Activated T-helper 1 cell treated with anti-CD3 and anti-CD28 coated beads, Interleukin-2, amount 50 U/mL, for 16 hours (primary cell): ENCODE measurements at places on chromosomes 7 and 10.
A peak's percentile ranks its signal among the peaks of the same experiment; 100 is the strongest.

GRCh38 chr10:51620131-51620530 is 79.3 kb downstream of the CSTF2T start:
- no peak for DNase-seq

DNA sequence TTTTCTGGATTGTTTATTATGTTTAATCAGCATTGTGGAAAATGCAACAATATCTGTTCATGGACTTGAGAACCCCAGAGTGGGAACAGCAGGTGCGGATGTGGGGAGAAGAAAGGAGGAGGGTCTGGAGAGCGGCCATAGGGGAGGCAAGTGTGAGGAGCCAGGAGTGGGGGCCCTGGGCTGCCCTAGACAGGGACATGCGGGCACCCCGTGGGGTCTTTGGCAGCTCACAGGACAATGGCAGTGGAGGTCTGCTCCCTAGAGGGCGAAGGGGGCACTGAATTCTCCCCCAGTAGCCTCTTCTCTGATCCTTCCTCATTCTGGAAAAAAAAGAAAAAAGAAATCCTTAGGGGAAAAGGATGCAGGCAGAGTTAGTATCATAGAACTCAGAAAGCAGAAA is 8.9 kb downstream of the TMEM176B start:
- no peak for DNase-seq

DNA sequence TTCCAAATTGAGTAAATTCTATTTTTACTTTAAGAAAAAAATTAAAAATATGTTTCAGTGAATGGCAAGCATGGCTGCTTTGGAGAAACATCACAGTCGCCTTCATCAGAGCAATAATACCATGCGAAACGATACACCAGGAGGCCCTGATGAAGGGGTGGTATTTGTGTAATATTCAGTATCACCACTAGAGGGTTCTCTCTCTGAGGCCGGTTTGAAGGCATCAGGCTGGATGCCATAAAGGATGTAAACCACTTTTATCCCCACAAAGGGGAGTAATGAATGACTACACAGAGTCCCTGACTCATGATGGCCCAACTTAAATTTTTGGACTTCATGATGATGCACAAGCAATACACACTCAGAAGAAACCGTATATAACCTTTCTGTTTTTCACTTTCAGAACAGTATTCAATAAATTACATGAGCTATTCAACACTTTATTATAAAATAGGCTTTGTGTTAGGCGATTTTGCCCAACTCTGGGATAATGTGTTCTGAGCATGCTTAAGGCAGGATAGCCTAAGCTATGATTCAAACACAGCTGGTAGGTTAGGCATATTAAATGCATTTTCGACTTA is 95.5 kb downstream of the PPP1R17 start:
- DNase-seq, result no peak

DNA sequence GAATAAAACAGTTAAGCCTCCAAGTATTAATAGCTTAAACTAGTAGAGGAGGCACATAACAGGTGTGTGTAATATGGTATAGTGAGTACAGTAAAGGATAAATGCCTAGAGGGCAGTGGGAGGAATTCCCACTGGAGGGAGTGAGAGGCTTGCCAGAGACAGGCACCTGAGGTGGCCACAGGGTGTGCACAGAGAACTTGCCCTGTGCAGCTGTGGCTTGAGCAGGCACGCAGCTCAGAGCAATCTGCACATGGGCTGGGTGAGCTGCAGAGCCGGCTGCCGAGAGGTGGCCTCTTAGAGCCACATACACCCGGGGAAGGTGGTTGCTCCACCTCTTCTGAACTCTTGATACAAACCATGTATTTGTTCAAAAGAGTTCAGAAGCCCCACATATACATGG is 237.1 kb downstream of the COBL start:
- DNase-seq, result no peak

DNA sequence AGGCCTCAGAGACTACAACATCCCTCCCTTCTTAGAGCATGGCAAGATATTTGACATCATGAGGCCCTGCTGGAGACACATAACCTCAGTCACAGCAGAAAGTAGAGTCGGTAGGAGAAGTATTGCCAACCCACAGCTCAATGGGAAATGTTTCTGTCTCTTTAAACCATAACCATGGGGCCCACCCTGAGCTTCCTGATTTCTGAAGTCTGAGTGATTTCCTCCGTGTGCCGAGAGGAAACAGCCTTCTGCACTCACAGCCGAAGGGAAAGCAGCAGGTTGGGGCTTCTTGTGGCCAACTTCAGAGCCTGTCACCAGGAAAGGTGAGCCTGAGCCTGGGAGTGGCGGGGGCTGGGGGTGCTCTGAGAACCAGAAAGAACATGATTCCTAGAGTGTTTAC is at the start of gene GIMAP1:
TSS of gene GIMAP1 (plus strand) at position 246 of the 400 bp plus-strand sequence. CDS start 2,435 bp downstream, outside the sequence.
- peak; percentile 41 for DNase-seq

- DNase-seq, result no peak
These were observed 592.5 kb downstream of the TYW1 start for GRCh38 chr7:67589183-67589582.

DNA sequence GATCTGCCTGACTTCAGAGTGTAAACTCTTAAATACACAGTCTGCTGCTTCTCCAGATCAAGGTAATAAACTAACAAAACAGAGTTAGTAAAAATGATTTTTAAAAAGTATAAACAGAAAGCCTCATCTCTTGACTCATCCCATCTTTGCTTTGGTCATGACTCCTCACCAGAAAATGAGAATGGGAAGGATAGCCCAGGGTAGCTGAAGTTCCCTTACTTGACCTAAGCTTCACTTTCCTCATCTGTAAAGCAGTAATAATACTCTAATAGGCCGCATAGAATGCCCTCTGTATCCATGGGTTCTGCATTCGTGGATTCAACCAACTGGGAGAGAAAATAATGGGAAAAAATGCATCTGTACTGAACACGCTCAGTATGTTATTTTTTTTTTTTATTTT is 11.3 kb upstream of the SLC25A28 start:
- DNase-seq, result no peak

GRCh38 chr10:63628526-63629362 is 107.5 kb downstream of the REEP3 start:
- no peak for DNase-seq

DNA sequence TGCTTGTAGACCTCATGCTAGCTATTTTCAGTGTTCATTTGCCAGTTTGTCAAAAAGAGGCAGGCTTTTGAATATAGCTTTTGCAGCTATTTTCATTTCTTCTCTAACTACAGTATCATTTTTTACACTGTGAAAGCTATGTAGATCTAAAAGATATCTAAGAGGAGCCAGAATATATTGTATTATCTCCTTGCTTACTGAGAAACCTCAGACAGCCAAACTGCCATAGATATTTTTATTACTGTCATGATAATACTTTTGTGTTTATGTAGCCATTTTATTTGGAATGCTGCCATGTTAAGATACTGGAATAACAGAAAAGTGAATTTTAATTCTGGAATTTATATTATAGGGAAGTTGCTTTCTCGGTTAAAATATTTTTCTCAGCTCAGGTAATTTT is 37.2 kb downstream of the ANKIB1 start:
- no peak for DNase-seq

GRCh38 chr10:29392376-29393021 is 103.6 kb downstream of the LYZL1 start:
- DNase-seq, result peak; percentile 2
